ENCODE measurements at places on chromosomes 1 and 21.

GRCh38 chr1:111856411-111857185 is 100.9 kb downstream of the DDX20 start:
- no peak for DNase-seq

- no peak for DNase-seq
Observed at GRCh38 chr1:226325178-226325577, 16.2 kb upstream of the LIN9 start.

GRCh38 chr1:29671446-29672356 is 435.4 kb downstream of the PTPRU start:
- no peak for DNase-seq

DNA sequence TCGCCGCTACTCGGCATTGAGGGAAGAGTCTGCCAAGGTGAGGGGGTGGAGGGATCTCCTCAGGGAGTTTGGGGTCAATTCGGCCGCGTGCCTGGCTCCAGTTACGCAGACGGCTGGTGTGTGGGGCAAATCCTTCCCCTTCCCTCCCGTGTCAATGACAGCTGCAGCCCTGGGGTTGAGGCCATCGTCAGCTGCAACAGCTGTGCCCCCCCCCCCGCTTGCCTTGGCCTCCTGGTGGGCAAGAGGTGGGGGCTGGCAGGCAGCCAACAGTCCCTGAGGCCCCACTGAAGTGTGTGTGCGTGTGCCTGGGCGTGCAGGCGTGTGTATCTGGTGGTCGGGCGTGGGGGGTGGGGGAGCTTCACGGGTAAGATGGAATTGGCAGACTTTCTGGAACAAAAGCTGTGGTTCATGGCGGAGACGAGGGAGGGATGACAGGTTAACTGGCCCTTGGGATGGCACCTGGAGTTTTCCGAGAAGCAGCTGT is 25.6 kb downstream of the PPFIA4 start:
- no peak for DNase-seq

DNA sequence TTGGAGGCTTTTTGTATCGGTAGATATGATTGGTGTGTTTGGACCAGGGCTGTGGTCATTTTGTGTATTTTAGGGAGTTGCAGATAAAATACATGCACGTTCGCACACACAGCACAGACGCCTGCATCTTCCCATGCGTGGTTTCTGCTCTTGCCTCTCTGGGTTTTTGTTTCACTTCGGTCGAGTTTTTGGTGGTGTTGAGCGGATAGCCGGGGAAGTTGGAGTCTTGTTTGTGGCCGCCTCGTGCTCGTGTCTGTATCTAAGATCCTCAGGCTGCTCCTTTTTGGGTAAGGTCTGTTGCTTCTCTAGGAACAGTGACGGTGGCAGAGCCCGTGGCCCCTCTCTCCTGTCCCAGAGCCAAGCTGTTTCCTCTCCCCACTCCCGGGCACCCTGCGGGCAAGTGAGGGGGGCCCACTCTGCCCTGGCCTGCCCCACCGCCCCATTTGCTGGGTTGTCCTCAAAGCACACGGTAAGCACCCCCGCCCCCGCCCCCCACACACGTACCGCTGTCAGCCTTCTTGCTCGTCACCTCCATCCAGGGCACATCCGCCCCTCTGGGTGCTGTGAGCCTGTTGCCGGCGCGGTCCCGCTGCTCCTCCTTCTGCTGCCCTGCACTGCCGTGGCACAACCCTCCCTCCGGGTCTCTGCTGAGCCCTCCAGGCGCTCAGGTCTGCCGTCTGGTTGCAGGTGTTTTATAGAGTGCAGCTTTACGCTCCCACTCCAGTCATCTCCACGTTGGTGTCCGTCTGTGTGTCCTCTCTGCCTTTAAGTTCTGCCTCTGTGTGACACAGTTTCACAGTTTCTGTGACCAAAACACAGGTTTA is 51.9 kb downstream of the AGPAT3 start:
- no peak for DNase-seq

- no peak for DNase-seq
Observed at GRCh38 chr1:11778844-11779623, 17.0 kb downstream of the C1orf167 start.

DNA sequence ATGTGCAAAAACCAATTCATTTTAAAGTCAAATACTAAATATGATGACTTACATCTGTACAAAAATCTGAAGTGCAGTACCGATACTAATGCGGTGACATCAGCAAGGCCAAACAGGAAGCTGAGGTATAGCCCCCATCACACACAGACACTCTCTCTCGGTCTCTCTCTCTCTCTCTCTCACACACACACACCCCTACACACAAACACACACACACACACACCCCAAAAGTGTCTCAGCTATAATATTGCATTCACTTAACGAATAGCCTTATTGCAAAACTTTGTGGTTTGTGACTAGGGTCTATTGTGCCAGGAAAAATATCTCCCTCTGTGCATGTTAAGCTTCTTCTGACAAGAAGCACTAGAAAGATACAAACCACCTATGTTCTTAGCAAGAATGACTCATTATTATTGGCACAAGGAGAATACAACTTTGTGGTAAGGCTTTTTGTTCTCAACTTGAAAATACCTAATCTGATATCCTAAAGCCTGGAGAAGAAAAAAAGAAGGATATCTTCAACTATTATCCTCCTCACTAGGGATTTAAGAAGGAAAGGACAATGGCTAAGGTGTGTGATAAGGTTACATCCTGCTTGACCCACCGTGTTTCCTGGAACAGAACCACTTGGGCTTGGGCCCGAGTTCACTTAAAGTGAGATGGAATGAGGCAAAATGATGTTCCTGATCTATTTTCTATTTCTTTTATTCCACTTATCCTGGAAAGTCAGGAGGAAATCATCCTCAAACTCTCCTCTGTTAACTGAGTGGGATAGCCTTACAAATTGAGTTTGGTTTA is 107.1 kb downstream of the NIBAN1 start:
- DNase-seq, result no peak

DNA sequence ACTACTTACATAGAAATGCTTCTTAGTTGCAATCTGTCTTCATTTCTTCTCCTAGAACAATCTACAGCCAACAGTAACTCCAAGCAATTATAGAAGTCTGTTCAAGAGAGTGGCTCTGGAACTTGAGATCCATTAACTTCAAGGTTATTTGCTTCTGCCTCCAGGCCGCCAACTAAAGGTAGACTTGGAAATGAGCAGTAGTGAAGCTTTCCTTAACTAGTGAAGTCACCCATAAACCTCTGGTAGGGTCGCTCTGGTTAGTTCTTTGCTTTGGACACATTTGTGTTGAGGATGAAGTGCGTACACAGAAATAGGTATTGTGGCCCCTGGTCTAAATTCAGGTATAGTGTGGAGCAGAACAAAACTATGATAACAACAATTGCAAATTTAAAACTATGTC is 809.9 kb upstream of the RGS18 start:
- no peak for DNase-seq

DNA sequence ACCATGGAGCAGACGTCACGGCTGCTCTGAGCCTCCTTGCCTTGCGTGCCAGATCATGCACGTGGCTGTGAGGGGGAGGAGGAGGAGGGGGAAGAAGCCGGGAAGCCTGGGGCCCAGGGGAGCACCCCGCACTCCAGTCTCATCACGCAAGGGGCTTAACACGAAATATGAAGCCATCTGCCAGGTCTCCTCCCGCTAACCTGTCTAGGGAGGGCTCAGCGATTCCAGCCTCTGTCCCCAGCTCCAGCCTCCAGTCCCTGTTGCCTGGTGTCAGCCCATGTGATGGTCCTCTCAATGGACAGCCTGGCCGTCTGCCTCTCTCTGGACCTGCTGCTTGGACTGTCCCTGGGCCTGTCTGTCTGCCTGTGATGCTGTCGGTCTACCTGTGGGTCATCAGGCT is 22.5 kb upstream of the C1QA start:
- no peak for DNase-seq

DNA sequence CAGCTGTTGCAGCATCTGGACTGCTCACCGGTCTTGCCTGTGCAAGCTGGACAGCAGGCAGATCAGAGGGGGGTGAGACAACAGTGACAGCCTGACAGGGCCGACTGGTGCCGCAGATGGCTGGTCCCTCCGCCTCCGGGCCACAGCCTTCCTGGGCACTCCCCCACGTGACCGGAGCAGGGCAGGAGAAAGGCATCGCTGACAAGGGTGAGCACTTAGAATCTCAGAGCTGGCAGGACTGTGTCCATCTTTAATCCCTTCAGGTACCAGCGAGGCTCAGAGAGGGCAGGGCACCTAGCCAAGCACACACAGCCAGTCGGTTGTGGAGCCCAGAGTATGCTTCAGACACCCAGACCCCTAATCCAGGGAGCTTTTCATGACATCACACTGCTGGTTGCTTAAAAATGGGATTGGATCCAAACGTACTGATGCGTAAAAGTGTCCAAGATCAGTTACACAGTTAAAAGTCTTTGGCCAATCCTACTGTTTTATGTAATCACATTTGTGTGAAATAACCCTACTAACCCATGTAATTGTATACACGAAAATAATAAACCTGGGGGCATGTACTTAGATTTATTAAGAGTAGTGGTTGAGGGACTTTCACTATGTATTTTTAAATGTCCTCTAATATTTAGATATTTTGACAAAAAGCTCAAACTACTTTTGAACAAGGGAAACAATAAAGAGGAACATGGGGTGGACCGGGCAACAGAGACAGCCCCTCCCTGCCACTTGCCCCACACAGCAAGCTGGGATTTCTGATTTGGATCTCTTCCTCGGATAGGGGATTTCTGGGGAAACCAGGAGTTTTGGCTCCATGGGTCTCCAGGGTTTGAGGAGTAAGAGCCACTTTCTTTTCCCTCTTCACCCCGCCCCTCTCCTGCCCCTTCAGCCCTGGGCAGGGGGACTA is 758 bp upstream of the CNTN2 start:
- DNase-seq, result no peak

DNA sequence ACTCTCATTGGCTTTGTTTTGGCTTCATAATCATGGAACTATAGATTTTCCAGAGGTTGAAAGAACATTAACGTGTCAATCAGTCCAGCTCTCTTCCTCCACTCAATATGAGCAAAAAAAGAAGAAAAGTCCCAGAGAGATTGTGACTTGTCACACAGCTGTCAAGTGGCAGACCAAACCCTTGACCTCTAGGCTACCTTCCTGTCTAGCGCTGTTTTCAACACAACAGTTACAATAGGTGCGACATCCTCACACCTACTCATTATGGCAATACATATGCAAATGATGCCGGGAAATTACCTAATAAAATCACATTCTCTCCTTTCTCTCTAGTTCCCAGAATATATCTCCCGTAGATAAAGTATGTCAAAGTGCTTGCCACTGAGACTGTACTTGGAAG is 1.1 kb downstream of the WARS2 start:
- DNase-seq, result no peak

DNA sequence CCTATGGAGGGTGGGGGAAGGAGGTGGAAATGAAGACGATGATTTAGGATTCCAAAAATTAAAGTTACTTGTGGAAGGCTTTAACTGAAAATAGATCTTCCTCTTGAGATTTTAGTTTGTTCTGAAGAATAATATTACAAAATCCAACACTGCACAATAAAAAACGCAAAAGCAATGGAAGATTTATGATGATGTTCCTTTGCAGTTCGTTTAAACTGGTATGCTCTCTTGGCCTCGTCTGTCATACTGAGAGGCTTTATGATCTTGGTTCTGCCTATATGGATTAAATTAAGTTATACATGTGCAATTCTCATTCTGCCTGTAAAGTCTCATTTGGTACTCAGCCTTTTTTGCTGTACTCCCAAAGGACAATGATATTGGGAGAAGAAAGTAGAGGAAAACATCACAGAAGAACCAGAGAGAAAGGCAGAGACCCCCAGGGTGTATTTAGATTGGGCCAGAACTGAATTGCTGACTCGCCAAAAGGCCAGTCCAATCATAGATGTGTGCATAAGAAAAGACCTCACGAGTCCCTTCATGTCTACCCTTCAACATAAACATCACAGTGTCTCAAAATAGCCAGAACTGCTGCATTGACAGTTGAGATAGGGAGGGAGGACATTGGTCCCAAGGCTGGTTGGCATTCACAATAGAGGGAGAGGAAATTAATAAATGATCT is 188.6 kb downstream of the GREM2 start:
- DNase-seq, result no peak

DNA sequence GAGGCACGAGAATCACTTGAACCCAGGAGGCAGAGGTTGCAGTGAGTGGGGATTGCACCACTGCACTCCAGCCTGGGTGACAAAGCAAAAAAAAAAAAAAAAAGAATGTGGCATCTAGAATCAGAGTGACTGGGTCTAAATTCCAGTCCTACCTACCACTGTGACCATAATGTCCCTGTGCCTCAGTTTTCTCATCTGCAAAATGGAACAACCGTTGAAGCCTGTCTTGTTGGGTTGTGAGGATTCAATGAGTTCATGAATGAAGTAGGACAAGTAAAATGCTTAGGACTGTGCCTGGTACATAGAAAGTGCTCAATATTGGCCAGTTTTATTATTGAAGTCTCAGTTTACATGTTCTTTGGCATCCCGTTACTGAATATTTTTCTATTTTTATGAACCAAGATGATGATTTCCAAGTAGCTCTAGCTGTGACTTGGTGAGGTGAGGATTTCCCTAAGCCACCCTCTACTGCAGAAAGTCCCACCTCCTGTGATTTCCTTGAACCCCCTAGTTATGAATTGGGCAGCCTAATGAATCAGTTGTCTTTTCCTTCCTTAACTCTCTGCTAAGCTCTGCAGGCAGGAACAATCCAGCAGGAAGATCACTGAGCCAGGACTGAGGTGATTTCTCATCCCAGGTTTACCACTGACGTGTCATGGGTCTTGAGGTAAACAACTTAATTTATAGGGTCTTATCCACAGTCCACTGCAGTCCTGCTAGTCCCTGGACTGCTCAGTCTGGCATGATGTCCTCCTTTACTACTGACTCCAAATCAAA is 18.9 kb upstream of the MEAF6 start:
- DNase-seq, result no peak

DNA sequence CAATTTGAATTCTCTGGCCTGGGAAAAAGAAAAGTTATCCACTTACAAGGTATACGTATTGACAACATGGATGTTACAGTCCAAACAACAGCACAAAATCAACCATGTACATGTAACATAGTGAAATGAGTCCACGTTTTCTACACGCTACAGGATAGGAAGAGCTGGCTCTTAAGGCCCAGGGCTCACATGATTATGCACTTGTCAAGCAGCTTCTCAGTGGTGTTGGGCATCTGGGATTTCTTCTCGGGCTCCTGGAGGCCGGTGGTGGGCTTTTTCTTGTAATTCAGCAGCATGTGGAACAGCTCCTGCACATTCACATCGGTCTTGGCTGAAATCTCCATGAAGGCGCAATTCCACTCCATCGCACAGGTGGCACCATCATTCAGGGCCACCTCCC is 4.0 kb downstream of the DIRAS3 start:
- DNase-seq, result no peak

GRCh38 chr1:69492286-69492685 is 75.4 kb upstream of the LRRC7 start:
- DNase-seq, result no peak

Measured in esophagus squamous epithelium (tissue), 5 donors.